NCI-H460 (cell line): ENCODE measurements at places on chromosomes 16 and 17. TPM values are rescaled to one million over a fixed set of nuclear protein-coding genes. Genes with fewer than 3 reads are reported as not detected.

ITGAL gene
- total RNA-seq, result not detected in 2 replicates

PRR29 gene
- total RNA-seq, result not detected in 2 replicates

MAZ gene
- total RNA-seq, result 206 and 220 TPM in 2 replicates

CA7 gene
- total RNA-seq, result not detected in 2 replicates

BMERB1 gene
- 35.8 and 43.7 TPM in 2 replicates for total RNA-seq

TNFRSF17 gene
- total RNA-seq, result not detected in 2 replicates

TBC1D3B gene
- total RNA-seq, result 0.58 and 0.97 TPM in 2 replicates

CACNG4 gene
- 0.32 and 0.49 TPM in 2 replicates for total RNA-seq

CCL17 gene
- total RNA-seq, result not detected in 2 replicates

WFIKKN1 gene
- total RNA-seq, result 0.15 and 0.43 TPM in 2 replicates

DNAI2 gene
- total RNA-seq, result not detected in 2 replicates

PRSS27 gene
- total RNA-seq, result 3.0 and 3.8 TPM in 2 replicates

KLHL10 gene
- 0.05 TPM in 1 of 2 replicates, not detected in the other for total RNA-seq

PRAC2 gene
- not detected in 2 replicates for total RNA-seq

TBC1D28 gene
- not detected in 2 replicates for total RNA-seq

TNP2 gene
- total RNA-seq, result not detected in 2 replicates

CLN3 gene
- 17.0 and 26.1 TPM in 2 replicates for total RNA-seq

MYH2 gene
- total RNA-seq, result not detected in 2 replicates

ZG16 gene
- total RNA-seq, result not detected in 2 replicates

WNT3 gene
- 5.8 and 7.0 TPM in 2 replicates for total RNA-seq

SYNGR3 gene
- 4.0 and 4.5 TPM in 2 replicates for total RNA-seq

CFAP119 gene
- total RNA-seq, result 2.2 and 4.6 TPM in 2 replicates
